ENCODE measurements at places on chromosomes 3 and 15. TPM values are rescaled to one million over a fixed set of nuclear protein-coding genes. Genes with fewer than 3 reads are reported as not detected.

- DNase-seq, result no peak
Measured at GRCh38 chr3:72080095-72080494, 295.1 kb upstream of the PROK2 start.

GRCh38 chr3:14663396-14664135 lies 11.4 kb upstream of the C3orf20 start:
- DNase-seq, result no peak

The CELF6 gene
- 0.54 TPM for polyA plus RNA-seq

GRCh38 chr3:190122198-190122771 lies 1.6 kb upstream of the P3H2 start:
- no peak for DNase-seq

GRCh38 chr3:94420931-94421330 lies 358.1 kb downstream of the NSUN3 start:
- no peak for DNase-seq

GRCh38 chr15:58228718-58229117 lies 90.5 kb downstream of the AQP9 start:
- no peak for DNase-seq

GRCh38 chr3:165827883-165828282 lies 9.3 kb downstream of the BCHE start:
- no peak for DNase-seq

- DNase-seq, result no peak
Measured at GRCh38 chr3:119647171-119647570, 13.2 kb downstream of the POPDC2 start.

DNA sequence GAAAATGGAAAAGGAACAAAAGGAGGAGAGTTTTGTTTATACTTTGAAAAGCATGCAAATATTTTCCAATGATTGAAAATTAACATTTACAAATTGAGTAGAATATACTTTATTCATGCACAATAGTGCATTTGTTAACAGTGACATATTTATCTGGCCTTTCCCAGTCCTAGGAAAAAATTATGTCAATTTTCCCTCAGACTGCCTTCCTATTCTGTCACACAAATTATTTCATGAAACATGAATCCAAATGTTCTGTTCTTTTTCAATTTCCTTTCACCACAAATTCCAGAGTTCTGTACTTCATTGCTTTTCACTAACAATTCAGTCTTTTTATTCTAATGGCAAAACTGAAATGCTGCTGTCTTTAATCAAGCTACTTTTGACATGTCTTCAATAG lies 945.1 kb downstream of the ROBO1 start:
- DNase-seq, result no peak

The CLDN1 gene
- 1.3 TPM for polyA plus RNA-seq

The CPEB1 gene
- polyA plus RNA-seq, result not detected

- no peak for DNase-seq
Measured at GRCh38 chr15:38547255-38547997, 17.2 kb downstream of the RASGRP1 start.

GRCh38 chr15:101368861-101369642 lies 74.0 kb upstream of the SNRPA1 start:
- no peak for DNase-seq

DNA sequence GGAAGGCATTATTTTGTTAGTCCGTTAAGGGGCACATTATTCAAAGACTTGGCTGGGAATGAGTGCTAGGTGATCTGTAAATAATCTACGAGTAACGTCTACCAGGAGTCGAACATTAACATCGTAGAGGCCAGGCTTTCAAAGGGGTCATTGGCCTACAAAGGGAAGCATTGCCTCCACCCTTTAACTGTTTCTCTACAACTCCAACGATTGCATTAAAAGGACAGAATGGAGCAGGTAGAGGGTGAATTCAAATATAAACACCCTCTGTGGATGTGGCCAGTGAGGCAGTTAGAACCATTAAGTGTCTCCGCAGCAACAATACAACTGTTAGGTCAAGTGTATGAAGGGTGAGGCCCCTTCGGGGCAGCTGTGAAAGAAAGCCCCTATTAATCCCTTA lies 126.0 kb upstream of the LMOD3 start:
- no peak for DNase-seq

- DNase-seq, result no peak
Measured at GRCh38 chr3:193757457-193757856, 164.4 kb downstream of the OPA1 start.

DNA sequence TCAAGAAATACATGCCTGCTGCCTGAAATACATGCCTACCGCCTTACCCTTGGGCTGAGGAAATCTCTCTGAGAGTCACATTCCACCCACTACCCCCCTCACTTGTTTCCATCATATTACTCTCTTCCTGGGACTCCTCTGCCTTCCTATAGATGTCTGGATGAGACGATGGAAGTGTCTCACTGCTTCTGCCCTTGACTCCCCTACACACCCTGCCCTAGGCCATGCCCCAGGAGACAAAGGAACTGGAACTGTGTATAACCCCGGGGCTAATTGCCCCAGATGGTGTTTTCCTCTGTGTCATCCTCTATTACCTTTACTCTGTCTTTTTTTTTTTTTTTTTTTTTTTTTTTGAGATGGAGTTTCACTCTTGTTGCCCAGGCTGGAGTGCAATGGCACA lies 102.0 kb downstream of the GTPBP8 start:
- DNase-seq, result no peak

The TYRO3 gene
- polyA plus RNA-seq, result 3.5 TPM
